AG10803 (cell line): ENCODE measurements at places on chromosomes 1 and 21.
A peak's percentile ranks its signal among the peaks of the same experiment; 100 is the strongest.

- DNase-seq, result peak; percentile 49
Observed at GRCh38 chr21:16870103-16870502, 642.7 kb upstream of the CXADR start.

DNA sequence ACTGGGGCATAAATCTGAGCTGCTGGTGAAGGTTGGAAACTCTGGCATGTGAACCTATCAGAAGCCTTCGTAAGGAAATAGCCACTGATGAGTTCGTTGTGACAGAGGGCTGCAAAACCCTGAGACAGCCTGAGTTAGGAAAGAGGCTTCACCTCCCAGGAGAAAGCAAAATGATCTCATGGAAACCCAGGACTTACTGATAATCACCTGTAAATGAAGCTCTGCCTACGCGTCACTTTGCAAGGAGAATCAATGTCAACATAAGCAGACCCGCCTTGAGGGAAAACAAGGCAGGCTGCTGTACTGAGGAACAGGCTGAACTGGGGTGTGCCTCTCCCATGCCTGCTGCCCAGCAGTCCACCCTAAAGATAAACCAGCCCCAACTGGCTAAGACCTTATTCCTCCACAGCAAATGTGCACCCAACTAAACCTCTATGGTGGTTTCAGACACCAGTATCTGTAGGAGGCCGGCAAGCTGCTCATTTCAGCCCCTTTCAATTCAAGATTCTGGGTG lies 46.8 kb upstream of the SLC44A3 start:
- no peak for DNase-seq

DNA sequence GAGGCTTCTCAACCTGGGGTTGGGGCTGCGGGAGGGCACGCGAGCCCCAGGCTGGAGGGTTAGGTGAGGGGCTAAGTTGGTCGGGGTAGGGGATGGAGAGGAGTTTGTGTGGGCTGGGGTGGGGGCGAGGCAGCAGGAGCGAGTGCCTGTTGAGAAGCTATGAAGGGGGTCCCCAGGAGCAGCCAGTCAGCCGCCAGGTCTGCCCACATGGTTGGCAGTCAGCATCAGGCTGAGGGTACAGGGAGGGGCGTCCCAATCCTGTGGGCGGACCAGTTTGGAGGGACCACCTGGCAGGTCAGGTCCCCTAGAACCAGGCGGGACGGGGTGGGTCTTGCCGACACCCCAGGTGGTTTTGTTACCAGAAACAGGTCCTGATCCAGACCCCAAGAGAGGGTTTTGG lies 400 bp upstream of the TRIM17 start:
- DNase-seq, result no peak

GRCh38 chr1:33429856-33430691 lies 821 bp downstream of the PHC2 start:
- peak; percentile 31 for DNase-seq

DNA sequence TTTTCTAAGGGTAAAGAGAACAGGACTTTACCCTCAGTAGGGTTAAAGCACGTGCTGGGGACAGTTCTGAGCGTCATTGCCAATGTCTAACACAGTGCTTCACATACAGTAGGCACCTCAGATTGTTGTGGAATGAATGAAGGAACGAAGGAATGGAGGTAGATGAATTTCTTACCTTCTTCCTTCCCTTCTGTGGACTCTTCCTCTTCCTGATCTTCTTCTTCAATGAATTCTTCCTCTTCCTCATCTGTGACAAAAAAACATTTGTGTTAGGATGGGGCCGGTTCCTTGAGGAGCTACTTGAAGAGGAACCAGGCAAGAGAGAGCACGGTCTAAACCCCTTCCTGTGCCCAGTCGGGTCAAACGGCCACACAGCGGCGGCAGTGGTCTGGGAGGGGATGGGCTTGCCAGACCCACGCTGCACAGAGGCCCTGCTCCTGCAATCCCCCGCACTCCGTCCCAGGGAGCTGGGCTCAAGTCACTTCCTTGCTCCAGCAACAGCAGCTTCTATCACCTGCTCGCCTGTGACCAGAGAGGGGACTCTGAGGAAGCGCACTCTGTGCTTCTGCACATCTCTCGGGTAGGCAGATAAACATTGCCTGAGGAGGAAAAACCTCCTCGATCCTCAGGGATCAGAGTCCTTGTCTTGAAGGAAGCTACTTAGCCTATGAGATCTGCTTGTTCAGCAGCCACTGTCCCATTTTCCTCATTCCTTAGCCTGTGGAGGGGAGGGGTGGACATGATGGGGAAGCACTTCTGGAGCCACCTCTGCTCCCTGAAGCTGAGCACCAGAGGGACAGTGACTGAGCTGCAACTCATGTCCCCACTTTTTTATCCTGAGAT lies 8.0 kb upstream of the SLC30A2 start:
- no peak for DNase-seq

DNA sequence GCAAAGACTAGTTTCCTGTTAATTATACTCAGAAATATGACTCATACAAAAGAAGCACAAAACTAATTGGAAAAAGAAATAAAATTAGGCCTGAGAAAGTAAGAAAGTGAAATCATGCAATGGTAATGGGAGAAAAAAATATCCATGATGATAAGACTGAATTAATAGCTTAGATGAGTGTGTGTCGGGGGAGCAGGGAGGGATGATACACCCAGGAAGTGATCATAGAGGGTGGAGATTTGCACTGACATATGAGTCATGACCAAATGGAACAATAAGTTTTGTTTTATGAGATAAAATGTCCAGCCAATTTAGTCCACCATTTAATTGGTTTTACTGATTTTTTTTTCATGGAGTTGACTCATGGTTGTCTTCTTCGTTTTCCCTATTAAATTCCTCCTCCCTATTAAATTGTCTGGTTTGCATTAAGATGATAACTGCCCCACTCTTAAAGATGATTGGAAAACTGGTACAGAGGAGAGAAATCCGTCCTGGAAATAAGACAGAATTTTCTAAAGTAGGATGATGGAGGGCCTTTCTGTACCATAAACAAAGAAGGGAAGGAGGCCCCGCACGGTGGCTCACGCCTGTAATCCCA lies 111.7 kb upstream of the KCNJ6 start:
- peak; percentile 26 for DNase-seq

DNA sequence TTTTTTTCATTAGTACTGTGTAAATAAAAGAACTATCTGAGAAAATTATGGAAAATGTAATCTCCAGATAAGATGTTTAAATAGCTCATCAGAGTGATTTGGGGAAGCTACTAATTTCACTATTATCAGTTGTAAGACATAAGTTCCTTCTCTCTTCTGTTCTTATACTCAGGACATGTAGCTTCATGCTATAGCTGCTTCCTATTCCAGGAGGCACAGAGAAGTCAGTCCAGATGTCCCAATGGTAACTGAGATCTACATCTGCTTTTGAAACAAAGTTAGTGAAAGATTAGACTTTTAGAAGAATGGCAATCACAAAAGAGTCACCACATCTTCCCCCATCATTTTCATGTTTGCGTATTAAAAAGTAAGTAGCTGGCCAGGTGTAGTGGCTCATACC lies 5.6 kb downstream of the MAP3K21 start:
- DNase-seq, result no peak

- DNase-seq, result no peak
Observed at GRCh38 chr21:44865561-44866280, 7.8 kb downstream of the PTTG1IP start.

- no peak for DNase-seq
Observed at GRCh38 chr1:184507165-184507564, 120.3 kb downstream of the C1orf21 start.

- DNase-seq, result peak; percentile 4
Observed at GRCh38 chr1:162498496-162498810, 835 bp downstream of the UHMK1 start.

- DNase-seq, result no peak
Observed at GRCh38 chr1:59480188-59480888, 183.4 kb downstream of the FGGY start.

- DNase-seq, result no peak
Observed at GRCh38 chr1:196590959-196591358, 17.3 kb downstream of the KCNT2 start.

- no peak for DNase-seq
Observed at GRCh38 chr1:209187589-209187988, 395.9 kb upstream of the CAMK1G start.

- no peak for DNase-seq
Observed at GRCh38 chr1:234884701-234885100, 243.9 kb downstream of the TOMM20 start.

GRCh38 chr1:187409341-187409740 lies 580.6 kb downstream of the PLA2G4A start:
- DNase-seq, result peak; percentile 11

- DNase-seq, result no peak
Observed at GRCh38 chr1:88982055-88982454, 10.4 kb downstream of the KYAT3 start.

DNA sequence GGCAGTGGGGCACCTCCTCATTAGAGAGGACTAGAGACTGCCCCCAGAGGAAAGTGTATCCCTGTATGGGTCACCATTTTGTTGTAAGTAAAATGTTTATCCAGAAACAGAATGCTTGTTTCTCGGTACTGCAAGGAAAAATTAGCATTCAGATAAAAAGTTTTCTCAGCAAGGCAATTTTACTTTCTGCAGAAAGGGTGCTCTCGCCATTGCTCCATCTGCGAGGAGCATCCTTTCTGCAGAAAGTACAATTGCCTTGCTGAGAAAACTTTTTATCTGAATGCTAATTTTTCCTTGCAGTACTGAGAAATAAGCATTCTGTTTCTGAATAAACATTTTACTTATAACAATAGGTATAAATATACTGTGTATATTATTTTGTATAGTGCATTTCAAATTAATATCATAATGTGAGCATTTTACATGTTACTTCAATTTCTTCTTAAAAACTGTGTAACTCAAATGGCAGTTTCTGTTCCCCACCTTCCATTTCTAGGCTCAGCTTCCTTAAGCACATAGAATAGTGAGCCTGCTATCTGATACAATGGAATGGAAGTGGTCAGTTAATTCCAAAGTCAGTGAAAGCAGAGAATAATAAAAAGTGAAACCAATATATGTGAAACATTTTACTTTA lies 76.5 kb upstream of the DESI2 start:
- no peak for DNase-seq

DNA sequence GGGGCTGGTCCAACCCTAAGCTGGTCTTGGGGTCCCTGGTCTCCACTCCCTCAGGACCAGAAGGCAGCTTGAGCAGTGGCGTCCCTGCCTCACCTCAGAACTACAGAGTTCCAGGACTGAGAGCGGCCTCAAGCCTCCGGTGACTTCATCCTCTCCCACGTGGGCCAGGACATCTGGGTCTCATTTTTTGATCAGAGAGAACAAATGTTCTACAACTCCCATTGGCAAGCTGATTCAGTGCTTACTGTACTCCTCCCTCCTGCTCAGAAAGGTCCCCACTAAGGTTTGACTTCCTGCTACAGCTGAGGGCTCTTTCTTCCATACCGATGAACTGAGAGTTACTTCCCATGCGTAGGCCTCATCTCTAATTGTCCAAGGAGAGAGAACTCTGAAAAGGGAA lies 78.5 kb downstream of the PLXNA2 start:
- DNase-seq, result peak; percentile 91

- no peak for DNase-seq
Observed at GRCh38 chr1:43585557-43585956, 54.9 kb downstream of the PTPRF start.
